D341Med (cell line): ENCODE measurements at places on chromosomes 1 and 21.

DNA sequence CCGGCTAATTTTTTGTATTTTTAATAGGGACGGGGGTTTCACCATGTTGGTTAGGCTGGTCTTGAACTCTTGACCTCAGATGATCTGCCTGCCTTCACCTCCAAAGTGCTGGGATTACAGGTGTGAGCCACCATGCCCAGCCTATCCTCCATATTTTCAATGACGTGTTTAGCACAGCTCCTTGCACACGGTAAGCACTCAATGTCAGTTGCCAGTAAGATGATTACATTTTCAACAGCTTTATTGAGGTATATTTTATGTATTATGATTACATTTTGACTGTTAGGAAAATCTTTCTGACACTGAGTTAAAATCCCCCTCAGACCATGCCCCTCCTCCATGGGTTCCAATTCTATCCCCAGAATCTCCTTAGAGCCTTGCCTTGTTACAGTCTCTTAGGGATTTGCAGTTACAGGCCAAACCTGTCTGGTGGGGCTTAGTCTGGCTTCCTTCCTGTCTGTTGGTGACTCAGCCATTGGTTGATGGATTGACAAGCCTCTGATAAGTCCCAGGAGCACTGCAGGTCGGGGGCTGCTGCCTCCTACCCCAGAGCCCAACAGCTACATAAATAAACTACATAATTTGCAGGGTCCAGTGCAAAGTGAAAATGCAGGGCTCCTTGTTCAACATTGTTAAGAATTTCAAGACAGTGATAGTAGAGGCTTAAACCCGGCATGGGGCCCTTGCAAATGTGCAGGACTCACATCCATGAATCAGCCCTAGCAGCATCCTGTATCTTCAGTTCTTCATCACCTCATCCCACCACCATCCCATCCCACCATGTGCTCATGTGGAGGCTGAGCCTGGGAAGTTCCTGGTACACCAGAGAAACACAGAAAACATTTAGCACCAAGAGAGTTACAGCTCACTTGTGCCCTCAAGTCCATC, 23.4 kb downstream of the COA7 start:
- DNase-seq = peak; percentile 61

DNA sequence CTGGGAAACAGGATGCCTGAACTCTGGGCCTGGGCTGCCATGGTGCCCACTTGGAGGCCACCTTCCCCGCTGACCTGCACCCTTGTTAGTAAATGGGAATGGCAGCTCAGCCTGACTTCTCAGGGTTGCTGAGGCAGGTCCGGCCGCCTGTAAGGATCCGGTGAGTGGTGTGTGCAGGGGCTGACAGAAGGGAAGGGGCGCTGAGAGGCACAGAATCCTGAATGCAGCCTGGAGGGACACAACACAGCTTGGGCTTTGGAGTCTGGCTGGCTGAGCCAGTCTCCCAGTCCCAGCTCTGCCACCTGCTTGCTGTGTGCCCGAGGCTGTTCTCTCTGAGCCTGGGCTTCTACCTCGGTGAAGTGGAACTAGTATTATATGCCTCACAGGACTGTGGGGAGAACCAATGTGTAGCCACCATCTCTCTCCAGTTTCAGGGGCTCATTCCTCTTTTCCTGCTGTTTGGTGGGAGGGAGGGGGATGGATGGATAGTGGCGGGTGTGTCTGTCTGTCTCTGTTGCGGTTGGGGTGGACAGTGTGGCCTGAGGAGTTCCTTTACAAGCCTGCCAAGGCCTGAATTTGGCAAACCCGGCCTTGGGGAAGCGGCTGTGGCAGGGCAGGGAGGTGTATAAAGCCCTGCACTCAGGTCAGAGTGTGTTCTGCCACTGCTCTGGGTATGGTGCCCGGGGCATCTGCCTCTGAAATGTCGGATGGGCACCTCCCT, 18.0 kb downstream of the ADORA1 start:
- DNase-seq = no peak

- no peak for DNase-seq
Observed at GRCh38 chr21:45154511-45155508, 80.4 kb downstream of the ADARB1 start.

DNA sequence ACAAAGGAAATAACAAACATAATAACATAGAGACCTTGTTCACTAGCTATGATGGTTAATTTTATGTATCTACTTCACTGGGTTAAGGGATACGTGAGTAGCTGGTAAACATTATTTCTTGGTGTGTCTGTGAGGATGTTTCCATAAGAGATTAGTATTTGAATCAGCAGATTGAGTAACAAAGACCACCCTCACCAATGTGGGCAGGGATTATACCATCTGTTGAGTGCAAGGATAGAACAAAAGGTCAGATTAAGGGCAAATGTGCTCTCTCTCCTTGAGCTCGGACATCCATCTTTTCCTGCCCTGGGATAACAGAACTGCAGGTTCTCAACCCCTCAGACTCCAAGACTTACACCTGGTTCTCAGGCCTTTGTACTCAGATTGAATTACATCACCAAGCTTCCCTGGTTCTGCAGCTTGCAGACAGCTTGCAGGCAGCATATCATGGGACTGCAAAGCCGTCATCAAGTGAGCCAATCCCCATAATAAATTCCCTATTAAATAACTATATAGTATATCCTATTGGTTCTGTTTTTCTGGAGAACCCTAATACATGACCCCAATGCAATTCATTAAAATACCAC, 9.2 kb downstream of the SPATA6 start:
- no peak for DNase-seq

GRCh38 chr1:24319312-24319863, at the start of gene GRHL3:
Gene GRHL3, plus strand, starts transcription at chr1:24319357. Its CDS starts 195 bp downstream, at chr1:24319552.
- no peak for DNase-seq

GRCh38 chr1:210366767-210367166, 38.1 kb downstream of the HHAT start:
- DNase-seq = no peak

DNA sequence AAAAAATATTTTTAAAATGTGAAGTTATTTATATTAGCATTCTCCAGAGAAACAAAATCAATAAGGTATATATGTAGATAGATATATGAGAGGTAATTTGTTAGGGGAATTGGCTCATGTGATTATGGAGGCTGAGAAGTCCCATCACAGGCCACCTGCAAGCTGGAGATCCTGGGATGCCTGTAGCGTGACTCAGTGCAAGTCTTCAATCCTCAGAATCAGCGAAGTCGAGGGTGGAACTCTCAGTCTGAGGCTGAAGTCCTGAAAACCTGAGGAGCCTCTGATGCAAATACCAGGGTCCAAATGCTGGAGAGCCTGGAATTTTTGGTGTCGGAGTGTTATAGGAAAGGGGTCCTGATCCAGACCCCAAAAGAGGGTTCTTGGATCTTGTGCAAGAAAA, 658.5 kb downstream of the USP25 start:
- no peak for DNase-seq

DNA sequence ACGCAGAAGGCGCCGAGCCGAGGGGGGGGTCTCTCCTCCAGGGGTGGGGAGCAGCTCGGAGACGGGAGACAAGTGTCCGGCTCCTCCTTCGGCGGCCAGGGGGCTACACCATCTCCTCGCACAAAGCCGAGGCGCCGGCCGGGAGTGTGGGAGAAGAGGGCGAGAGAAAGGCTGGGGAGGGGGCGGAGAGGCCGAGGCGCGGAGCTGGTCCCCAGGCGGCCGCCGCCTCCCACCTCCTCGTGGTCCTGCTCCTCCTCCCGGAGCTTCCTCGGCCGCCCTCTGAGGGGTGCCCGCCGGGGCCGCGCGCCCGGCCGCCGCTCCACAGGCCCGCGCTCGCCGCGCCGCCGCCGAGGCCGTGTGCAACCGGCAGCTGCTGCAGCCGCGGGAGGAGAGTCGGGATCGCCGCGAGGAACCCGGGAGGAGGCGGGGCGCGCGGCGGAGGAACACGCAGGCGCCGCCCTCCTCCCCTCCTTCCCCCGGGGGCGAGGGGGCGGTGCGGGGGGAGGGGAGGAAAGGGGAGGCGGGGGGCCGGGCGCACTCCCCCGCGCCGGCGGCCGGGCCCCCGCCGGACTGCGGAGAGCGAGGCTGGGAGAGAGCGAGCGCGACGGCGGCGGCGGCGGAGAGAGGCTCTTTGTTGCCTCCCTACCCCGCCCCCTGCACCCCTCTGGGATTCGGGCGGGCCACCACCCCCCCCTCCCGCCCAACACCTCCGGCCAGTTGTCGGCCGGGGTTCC, at the start of gene ENAH:
Gene ENAH (minus strand): TSS at position 395 of the 734 bp plus-strand sequence. CDS start 433 bp downstream, outside the sequence.
- DNase-seq = peak; percentile 98

GRCh38 chr1:10941891-10942541, 70.4 kb upstream of the TARDBP start:
- DNase-seq = peak; percentile 89

- DNase-seq = no peak
Observed at GRCh38 chr1:51331206-51332100, 1.1 kb upstream of the TTC39A start.

DNA sequence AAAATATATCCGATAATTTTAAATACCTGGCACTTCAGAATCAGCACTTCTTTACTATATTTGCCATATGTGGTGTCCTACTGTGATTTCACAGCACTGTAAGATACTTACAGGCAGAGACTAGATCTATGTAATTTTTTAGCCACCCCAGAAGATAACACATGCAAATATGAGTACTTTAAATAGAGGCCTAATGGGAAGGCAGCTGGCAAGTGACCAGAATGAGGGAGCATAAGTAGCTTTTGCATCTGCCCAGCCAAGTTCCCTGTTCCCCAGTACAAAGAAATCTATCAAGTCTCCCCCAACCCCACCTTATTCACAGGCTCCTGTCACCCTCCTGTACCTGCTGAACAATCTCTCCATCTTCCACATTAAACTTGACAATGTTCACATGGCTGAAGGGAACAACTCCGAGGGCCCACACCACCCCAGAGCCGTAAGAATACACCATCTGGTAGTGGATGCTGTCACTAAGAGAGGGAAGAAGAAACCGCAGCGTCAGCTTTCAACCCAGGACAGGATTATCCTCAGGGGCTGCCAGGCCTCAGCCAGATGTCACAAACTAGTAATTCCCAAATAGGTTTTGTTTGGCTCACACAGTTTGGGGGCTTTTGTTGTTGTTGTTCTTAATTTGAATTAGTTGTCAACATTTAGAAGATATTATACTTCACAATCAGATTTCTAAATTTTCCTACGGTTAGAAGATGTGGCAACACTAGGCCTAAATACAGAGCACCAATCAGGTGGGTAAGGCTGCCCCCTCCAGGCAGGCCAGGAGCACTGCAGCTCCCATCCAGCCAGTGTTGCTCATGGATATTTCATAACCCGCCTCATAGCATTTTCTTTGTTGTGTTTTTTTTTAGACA, 10.4 kb downstream of the EMC1 start:
- DNase-seq = peak; percentile 85
